ENCODE measurements at places on chromosomes 5 and 9. TPM values are rescaled to one million over a fixed set of nuclear protein-coding genes. Genes with fewer than 3 reads are reported as not detected.

The HRCT1 gene
- 0.30 TPM for polyA plus RNA-seq

The MRPL36 gene
- 33.2 TPM for polyA plus RNA-seq

The GRAMD2B gene
- 31.1 TPM for polyA plus RNA-seq

The CDHR2 gene
- polyA plus RNA-seq: 25.0 TPM

The SDHA gene
- 160 TPM for polyA plus RNA-seq

The LHX3 gene
- not detected for polyA plus RNA-seq

The OTULINL gene
- polyA plus RNA-seq: 10.9 TPM

GRCh38 chr9:21432672-21433425 lies 7.4 kb upstream of the IFNA1 start:
- DNase-seq: no peak

GRCh38 chr9:127418037-127418471 lies 6.1 kb upstream of the ZNF79 start:
- no peak for DNase-seq

DNA sequence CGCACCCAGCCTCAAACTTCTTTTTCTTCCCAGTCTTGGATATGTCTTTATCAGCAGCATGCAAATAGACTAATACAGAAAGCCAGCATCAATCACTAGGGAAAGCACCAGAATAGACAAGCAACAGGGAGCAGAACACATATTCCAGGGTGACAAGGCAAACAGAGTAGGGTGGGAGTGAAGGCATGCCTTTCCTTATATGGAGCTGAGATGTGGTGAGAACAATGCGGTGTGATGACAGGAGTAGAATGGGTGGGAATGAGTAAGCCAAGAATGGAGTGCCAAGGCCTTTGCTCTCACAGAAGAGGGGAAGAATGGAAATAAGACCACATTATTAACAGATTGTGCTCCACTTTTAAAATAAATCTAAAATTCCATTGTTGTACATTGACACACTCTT lies 115.6 kb downstream of the CETN3 start:
- no peak for DNase-seq

- no peak for DNase-seq
Observed at GRCh38 chr9:125650271-125650737, 56.7 kb downstream of the MAPKAP1 start.

GRCh38 chr9:114803479-114804265 lies 2.2 kb downstream of the TNFSF15 start:
- DNase-seq: no peak

GRCh38 chr5:148491015-148491792 lies 107.4 kb downstream of the FBXO38 start:
- DNase-seq: no peak

- DNase-seq: peak; percentile 74
Observed at GRCh38 chr5:157820593-157821252, 38.2 kb downstream of the CLINT1 start.

- no peak for DNase-seq
Observed at GRCh38 chr9:134575901-134576176, 65.8 kb upstream of the COL5A1 start.

DNA sequence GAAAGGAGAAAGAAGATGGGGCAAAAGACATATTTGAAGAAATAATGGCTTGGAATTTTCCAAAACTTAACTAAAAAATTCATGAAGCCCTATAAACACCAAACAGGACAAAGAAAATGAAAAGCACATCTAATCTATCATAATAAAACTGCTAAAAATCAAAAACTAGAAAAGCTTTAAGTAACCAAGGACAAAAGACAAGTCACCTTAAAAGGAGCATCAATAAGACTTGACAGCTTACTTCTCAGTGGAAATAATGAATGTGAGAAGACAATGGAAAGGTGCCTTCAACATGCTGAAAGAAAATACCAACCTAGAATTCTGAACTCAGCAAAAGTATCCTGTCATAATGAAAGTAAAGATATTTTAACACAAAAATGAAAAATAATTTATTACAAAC lies 27.0 kb downstream of the GTF3C4 start:
- DNase-seq: no peak

DNA sequence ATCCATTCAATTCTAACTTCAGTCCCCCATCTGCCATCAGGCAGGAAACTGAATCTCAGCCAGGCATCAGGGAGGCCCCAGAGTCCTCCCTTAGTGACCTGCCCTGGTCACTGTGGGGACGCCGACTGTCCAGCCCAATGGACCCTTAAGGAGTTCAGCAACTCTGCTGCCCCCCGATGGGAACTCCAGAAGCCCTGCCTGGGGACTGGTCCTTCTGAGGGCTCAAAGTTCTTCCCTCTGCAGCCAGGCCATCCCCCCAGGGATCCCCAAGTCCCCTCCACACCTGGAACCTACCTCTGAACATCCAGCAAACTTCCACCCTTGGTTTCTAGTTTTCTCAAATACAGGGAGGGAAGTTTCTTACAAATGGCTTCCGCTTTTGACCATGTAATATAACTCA lies 76.8 kb downstream of the UBE2QL1 start:
- no peak for DNase-seq

- no peak for DNase-seq
Observed at GRCh38 chr5:179869641-179870402, 11.2 kb upstream of the MRNIP start.

DNA sequence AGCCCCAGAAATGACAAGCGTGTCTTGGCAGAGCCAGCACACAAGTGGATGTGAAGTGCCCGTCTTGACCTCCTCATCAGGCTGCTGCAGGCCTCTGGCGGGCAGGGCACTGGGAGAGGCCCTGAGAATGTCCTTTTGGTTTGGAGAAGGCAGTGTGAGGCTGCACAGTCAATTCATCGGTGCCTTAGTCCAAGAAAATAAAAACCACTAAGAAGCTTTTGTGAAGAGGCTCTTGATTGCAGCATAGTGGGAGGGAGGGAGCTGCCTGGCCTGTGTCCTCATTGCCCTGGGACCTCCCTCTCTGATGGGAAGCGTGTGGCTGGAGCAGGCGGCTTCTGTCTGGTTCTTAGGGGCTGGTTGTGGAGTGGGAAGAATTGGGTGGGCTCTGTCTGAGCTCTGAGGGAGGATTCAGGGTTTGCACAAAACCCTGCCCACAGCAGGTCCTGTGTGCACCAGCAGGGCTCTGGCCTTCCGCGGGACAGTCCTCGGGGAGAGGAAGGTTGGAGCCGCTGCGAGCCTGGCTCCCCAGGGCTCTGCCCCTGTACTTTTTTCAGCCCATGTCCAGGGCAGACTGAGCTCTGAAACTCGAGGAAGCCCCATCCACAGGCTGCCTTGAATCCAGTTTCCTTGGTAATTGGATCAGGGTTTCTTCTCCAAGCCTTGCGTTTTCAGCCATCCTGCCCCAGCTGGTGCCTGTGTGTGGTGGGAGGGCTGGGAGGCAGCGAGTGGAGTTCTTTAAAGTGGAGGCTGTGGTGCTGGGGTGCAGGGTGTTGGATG lies 1.1 kb downstream of the HRCT1 start:
- DNase-seq: no peak

DNA sequence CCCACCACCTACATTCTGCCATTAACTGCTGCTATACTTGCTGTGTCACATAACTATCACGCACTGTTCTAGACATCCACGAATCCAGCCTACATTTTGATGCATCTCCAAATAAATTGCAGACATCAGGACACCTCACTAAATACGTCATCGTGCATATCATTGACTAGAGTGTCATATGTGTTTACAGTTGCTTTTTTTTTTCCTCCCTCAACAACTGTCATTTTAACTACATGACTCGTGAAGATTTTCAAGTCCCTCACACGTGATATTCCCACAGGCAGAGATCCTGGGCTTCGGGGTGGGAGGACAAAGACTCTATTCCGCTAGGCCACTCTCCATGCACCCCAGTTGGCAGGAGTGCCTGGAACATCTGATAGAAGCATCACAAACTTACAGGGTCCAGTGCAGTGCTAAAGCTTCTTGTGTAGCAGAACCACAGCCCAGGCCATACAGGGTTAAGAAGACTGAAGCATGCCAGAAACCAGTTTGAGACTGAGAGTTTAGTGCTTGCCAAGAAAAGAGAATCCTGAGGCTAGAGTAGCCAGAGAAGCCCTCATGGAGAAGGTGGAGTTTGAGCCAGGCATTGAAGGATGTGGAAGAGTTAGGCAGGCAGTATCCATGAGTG lies 1.1 kb downstream of the PCYOX1L start:
- no peak for DNase-seq

DNA sequence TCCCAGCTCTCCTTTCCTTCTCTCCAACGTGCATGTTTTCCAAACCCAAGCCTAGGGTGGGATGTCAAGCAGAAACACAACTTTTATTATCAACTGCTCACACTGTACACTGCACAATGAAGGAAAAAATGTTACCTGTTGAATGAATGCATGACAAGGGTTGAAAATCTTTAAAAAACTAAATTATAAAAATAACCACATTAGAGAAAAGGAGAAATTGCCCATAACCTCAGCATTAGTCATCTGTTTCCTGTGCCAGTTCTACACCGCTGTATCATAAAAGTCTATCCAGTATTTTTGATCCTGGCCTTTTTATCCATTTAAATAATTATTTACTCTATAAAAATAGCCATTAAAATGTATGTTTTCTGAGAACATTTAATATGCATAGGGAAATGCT lies 101.1 kb downstream of the APBA1 start:
- DNase-seq: no peak

- no peak for DNase-seq
Observed at GRCh38 chr5:154370813-154371212, 75.0 kb upstream of the SAP30L start.

GRCh38 chr5:157130925-157131324 lies 11.7 kb downstream of the MED7 start:
- no peak for DNase-seq

DNA sequence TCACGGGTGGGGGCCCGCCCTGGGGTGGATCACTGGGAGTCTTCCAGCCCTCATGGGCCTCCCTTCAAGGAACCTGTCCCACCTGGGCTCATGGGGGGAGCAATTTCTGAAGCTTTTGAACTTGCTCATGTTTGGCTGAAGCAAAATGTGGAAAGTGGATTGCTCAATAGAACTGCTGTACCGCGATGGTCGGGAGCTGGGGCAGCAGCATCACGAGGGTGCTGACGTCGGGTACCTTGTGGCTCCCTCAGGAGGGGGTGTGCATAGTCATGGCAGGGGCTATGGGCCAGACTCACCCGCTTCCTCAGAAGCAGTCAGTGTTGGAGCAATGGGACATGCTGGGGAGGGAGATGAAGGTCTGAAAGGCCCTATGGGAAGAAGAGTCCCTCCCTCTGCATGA lies 57.9 kb downstream of the PRRT1B start:
- no peak for DNase-seq

DNA sequence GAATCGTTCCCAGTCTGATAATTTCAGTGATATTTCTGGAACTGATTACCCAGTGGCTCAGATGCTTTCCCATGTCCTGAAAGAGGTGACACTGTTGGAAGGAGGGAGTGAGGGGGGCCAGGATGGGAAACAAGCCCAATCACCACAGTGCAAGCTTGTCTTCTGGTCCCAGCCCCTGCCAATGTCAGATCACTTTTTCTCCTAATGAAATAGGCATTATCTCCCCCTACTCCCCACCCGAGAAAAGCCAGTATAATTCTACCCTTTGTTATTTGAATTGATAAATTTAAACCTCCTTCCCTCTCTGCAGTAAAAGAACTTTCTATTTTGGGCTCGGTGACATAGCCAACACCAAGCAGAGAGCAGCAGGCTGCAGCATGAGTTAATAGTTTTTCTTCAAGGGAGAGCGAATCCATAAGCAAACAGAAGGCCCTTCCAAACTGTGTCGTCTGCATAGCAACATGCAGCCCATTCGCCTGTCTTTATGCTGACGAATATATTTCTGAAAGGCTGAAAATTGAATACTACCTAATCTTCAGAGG lies 14.6 kb upstream of the PPP2CA start:
- DNase-seq: peak; percentile 55

DNA sequence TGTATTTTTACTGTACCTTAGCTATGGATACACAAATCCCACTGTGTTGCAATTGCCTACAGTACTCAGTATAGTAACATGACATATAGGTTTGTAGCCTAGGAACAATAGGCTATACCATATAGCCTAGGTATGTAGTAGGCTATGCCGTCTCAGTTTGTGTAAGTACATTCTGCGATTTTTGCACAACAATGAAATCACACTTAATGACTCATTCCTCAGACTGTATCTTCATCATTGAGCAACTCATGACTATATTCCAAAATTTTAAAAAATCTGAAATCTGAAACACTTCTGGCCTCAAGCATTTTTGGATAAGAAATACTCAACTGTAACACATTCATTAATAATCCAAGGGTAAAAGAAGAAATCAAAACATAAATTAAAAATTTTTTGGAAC lies 666.8 kb upstream of the GRAMD2B start:
- no peak for DNase-seq

GRCh38 chr5:1537603-1538154 lies 13.9 kb upstream of the LPCAT1 start:
- DNase-seq: no peak

GRCh38 chr5:158796812-158797497 lies 302.8 kb downstream of the EBF1 start:
- DNase-seq: no peak

GRCh38 chr5:28216939-28217360 lies 1178.6 kb upstream of the CDH9 start:
- DNase-seq: no peak

GRCh38 chr5:15620501-15620900 lies 120.5 kb downstream of the FBXL7 start:
- DNase-seq: no peak

DNA sequence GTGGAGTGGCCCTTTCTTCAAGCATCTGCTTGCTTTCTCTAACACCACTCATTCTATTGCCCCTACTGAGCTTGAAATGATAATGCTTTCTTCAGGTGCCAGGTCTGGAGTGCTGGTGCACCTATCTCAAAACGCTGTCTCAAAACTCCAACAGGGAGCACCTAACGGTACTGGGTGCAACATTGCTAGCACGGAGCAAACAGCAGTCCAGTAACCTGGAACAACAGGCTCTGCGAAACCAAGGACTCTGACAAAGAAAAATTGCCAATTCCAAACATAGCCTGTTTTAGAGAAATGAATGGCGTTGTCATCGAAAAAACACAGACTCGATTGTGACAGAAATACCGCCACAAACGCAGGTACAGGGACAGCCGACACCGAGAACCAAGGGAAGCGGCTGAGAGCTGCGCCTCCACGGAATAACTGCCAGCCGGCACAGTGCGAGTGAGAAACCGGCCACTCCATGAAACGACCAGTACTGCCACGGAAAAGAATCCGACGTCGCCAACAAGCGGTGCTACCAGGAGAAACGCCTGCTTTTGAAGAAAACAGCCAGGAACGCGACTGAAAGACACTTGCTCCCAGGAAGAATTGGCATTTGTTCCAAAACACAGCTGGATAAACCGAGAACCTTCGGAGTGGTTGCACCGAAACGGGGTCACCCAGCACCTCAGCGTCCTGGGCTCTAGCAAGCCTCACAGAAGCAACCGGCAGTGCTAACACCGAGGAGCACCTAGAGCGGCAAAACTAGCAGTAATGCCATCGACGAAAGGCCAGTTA lies 3.1 kb downstream of the ANXA2R start:
- DNase-seq: no peak

GRCh38 chr5:129001841-129002526 lies 36.7 kb downstream of the SLC27A6 start:
- DNase-seq: peak; percentile 38

- DNase-seq: no peak
Observed at GRCh38 chr5:148843510-148844318, 17.3 kb downstream of the ADRB2 start.

- DNase-seq: no peak
Observed at GRCh38 chr9:78115073-78115472, 83.5 kb upstream of the GNAQ start.

Data from left kidney (tissue), 8 donors.